ENCODE measurements at places on chromosomes 6 and 20.
A peak's percentile ranks its signal among the peaks of the same experiment; 100 is the strongest.

GRCh38 chr6:52634211-52634610 lies 36.7 kb upstream of the TMEM14A start:
- DNase-seq = no peak

DNA sequence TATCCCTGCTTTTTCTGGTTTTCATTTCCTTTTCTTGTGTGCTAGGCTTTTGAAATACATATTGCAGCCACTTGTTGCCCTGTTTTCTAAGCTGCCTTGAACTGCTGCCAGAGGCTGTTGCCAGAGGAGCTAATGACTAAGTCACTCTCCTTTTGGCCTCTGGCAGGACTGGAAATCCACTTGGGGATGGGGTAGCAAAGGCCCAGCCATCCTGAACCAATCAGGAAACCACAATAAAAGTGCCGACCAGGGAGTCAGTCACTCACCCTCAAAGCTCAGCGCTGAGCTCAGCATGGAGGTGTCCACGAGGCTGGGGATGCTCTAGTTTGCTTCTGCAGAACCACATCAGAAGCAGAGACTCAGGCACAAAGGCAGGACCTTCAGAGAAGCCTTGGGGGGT lies 813.0 kb downstream of the DHX35 start:
- no peak for DNase-seq

DNA sequence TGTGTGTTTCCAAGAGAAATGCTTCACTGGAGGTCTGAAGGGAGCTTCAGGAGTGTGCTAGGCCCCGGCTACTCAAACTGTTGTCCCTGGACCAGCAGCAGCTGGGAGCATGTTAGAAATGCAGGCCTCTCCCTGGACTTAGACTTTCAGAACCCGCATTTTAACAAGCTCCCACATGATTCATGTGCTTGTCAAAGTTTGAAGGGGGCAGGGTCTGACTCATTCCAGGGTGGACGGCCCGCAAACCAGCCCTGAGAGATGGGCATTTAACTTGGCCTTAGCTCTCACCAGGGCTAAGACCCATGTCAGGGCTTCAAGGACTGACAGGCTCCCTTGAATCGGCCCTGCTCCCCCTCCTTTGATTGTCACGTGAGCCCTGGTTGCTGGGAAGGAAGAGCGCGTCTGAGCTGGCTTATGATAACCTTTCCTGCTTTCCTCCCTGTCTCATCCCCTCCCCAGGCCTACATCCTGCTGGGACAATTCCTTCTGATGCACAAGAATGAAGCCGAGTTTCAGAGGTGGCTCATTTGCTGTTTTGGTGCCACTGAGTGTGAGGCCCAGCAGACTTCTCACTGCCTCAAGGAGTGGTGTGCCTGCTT lies 35.5 kb downstream of the BANF2 start:
- no peak for DNase-seq

- no peak for DNase-seq
Observed at GRCh38 chr6:148513145-148514071, 170.8 kb downstream of the SASH1 start.

- DNase-seq = no peak
Observed at GRCh38 chr6:44036699-44037101, 90.6 kb downstream of the MRPL14 start.

- DNase-seq = peak; percentile 1
Observed at GRCh38 chr6:83193747-83194566, 800 bp downstream of the RWDD2A start.

GRCh38 chr6:142683714-142684141 lies 261.2 kb downstream of the HIVEP2 start:
- no peak for DNase-seq

DNA sequence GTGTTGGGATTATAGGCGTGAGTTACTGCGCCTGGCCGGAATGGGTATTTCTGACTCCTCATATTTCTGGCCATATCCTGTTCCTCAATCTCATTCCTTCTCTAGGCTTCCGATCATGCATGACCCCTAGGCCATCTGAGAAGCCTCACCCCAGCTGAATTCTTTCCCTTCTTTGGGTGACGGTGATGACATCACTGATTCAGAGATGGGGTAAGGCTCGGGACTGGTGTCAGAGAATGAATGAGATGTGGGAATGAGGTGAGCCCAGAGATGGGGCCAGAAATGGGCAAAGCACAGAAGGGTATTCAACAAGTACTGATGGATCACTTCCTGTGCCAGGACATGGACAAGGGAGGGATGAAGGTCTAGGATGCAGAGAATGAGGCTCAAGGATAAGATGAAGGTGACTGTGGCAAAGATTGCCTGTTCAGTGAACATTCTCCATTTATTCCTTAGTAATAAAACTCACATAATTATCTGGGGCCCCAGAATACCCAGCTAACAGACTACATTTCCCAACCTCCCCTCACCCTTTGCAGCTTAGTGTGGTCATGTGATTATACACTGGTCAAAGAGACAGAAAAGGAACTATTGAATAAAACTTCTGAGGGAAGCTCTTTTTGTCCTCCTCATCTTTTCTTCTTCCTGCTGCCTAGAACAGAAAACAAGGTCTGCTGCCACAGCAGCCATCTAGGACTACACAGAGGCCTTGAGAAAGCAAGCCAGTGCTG lies 39.6 kb downstream of the KIAA0319 start:
- no peak for DNase-seq

DNA sequence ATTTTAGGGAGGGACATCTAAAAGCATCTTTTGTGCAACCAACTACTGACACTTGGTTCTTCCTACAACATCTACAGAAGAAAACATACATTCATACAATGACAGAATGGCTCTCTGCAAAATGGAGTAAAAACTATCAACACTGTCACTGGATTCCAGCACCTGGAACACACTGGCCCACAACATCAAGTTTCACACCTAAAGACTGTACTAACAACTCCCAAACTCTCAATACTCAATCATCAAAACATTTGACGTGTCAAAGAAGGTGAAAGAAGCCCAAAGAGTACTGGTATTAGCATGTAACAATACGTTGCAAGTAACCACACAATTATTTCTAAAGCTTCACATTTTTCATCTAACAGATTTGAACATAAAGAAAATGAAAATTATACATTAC lies 2.1 kb downstream of the CPNE1 start:
- DNase-seq = no peak

- DNase-seq = no peak
Observed at GRCh38 chr6:167687116-167687725, 139.5 kb upstream of the AFDN start.

DNA sequence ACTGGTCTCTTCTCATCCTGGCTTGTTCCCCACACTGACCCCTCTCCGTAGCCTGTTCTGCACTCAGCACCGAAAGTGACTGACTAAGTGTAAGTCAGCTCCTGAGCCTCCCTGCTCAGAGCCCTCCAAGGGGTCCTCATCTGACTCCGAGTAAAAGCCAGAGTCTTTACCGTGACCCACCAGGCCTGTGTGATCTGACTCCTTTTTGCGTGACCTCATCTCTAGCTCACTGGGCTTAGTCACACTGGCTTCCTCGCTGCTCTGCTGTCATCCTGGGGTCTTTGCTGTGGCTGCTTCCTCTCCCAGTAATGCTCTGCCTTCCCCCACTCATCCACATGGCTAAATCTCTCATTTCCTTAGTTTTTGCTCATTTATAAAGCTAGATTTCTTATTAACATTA lies 116.6 kb downstream of the PLCB4 start:
- DNase-seq = no peak

GRCh38 chr6:120711255-120711654 lies 623.0 kb downstream of the TBC1D32 start:
- no peak for DNase-seq

GRCh38 chr6:105137388-105137787 lies 42.4 kb downstream of the POPDC3 start:
- no peak for DNase-seq

DNA sequence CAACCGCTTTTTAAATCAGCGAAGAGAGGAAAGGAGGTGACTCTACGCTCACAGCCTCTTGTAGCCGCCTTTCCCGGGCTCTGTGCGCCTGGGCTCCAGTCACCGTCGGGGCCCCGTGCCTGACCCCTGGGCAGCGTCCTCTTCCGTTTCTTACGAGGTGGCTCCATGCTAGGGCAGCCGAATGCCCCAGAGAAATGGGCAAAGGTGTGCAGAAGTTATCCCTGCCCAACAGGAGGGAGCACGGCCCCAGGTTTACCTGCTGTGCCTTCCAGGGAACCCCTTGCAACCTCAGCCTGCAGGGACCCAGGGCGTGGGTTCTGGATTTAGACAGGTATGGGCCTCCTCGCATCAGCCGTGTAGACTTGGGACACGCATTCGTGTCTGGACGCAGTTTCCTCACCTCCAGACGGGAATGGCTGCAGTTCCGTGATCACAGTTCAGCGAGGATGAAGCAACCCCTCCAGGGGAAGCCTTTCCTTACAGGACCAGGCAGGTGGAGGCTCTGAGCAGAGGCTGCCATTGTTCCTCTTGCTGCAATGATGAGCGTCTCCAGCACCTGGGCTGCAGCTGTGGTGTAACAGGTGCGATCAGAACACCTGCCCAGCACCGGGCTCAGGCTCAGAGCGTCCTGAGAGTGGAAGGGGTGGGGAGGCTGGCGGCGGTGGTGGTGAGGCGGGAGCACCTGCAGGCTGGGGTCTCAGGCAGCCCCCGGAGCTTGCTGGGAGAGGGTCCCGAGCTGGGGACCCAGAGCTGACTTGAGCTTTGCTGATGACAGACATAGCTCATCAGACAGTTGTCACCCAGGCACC lies 81.3 kb upstream of the BHLHE23 start:
- no peak for DNase-seq

Data from activated CD4-positive, alpha-beta T cell treated with anti-CD3 and anti-CD28 coated beads, Interleukin-2, amount 50 U/mL, for 4 hours (primary cell).